ENCODE measurements at places on chromosomes 7 and 10. TPM values are rescaled to one million over a fixed set of nuclear protein-coding genes. Genes with fewer than 3 reads are reported as not detected.

The NDUFB8 gene
- 155 TPM for total RNA-seq

The SCIN gene
- total RNA-seq = 0.27 TPM

DNA sequence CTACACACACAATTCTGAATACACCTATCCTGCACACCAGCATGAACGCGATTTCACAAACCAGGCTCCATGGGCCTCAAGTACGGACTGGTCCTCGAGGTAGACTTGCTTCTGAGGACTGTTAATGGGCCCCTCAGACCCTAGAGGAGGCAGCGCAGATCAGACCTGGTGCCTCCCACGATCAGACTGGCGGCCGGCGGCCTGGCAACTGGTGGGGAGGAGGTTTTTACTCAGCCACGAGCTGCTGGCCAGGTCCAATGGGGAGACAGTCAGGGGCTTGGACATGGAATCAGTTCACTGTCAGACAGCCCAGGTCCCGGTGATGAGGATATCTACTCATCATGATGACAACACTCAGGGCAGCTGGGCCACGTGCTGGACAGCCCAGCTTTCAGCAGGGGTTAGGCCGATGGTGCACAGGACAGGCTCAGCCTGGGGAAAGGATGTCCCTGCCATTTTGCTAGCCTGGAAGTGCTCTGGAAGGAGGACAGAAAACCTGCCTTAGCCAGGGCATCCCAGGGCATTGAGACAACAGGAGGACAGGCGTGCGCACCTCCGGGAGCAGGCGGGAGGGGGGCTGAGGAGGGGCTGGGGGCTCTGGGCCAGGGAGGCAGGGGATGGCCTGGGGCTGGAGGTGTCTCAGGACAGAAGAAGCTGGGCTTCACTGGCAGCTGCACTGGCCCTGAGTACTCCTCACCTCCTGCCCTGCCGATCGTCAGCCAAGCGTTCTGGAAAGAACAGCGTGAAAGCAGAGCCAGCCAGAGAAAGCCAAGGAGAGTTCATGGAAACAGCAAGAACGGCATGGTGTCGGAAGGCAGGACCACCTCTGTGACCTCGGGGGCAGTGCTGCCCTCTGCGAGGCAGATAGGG is 48.0 kb upstream of the RASGEF1A start:
- no peaks in the 10 kb centered on the region for H3K4me1 ChIP-seq
- peaks cover 2% of the 10 kb centered on the region for H3K27me3 ChIP-seq
- no peaks in the 10 kb centered on the region for H3K36me3 ChIP-seq
- no peak for DNase-seq
- H3K27ac ChIP-seq = no peak overlapping the region

DNA sequence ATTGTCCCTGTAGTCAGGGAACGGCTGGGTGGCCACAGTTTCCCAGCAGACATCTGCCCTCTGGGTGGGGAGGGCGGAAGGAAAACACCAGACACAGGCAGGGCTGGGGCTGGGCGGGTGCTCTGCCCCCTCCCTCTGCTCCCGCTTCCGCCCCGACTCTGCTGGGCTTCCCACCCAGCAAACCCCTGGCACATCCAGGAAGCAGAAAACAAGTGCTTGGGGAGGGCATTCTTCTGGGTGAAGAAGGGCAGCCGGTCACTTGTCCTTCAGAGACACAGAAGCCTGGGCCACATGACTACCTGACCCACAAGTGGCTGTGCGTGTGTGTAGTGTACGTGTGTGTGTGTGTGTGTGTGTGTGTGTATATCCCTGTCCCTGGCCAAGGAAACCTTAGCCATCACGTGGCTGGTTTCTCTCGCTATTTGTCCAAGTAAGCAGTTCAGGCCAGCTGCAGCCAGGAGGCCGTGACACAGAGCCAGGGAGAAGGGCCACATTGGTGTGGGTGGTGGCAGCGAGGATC is 77.9 kb downstream of the ZMIZ1 start:
- H3K36me3 ChIP-seq = peaks cover 3% of the 10 kb centered on the region
- no peak for DNase-seq
- peak overlapping the region; percentile 46 for H3K27ac ChIP-seq
- H3K4me3 ChIP-seq = no peak overlapping the region

GRCh38 chr10:72818076-72818475 is 75.5 kb upstream of the OIT3 start:
- H3K4me3 ChIP-seq = no peak overlapping the region
- H3K4me1 ChIP-seq = peaks cover 5% of the 10 kb centered on the region
- no peak overlapping the region for H3K27ac ChIP-seq
- DNase-seq = no peak
